Fibroblast of skin of right quadriceps (primary cell): ENCODE measurements at places on chromosomes 2 and 18.
A peak's percentile ranks its signal among the peaks of the same experiment; 100 is the strongest.

DNA sequence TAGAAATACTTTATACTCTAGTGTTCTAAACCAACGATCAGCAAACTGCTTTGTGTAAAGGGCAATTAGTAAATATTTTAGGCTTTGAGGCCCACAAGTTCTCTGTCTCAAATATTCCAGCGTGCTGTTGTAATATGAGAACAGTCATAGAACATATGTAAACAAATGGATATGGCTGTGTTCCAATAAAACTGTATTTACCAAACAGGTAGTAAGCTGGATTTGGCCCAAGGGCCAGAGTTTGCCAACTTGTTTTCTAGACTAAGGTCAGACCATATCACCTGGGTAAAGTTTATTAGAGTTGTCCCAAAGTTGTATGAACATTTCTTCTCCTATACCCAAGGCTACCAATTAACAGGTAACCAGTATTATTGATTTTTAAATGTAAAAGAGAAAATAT is 303.2 kb upstream of the MC4R start:
- no peak for DNase-seq

- no peak for DNase-seq
These were observed 13.6 kb downstream of the FHOD3 start for GRCh38 chr18:36311026-36311570.

DNA sequence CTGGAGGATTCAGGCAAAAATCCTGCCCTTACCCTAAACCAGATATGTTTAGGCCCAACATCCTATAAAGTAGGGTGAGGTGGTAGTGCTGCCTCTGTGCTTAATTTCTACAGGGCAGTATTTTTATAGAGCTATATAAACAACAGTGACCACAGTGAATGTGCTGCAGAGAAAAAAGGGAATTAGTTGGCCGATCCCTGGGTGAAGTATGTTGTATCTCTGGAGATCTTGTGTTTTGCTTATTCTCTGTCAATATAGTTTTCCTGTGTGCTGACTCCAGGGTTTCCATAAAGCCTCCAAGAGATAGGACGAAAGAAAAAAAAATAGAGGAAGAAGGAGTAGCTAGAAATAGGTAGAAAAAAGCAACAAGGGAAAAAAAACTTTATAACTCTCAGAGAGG is 88.9 kb upstream of the THOC1 start:
- no peak for DNase-seq

DNA sequence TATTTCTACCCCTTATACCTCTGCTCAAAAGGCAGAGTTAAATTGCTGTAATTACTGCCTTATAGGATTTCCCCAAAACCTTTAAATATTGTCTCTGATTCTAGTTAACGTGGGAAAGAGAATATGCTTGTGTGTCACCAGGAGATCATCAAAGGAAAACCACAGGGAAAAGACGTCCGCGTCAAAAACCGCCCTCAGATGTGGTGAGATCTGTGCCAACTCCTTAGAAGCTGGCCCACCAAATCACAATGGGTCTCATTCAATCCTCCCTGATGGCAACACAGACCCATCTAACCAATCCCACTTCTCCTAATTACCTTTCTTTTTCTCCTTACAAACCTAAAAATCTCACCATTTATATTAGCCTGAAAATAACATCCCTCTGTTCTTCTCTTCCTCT is 25.4 kb downstream of the VPS54 start:
- no peak for DNase-seq

DNA sequence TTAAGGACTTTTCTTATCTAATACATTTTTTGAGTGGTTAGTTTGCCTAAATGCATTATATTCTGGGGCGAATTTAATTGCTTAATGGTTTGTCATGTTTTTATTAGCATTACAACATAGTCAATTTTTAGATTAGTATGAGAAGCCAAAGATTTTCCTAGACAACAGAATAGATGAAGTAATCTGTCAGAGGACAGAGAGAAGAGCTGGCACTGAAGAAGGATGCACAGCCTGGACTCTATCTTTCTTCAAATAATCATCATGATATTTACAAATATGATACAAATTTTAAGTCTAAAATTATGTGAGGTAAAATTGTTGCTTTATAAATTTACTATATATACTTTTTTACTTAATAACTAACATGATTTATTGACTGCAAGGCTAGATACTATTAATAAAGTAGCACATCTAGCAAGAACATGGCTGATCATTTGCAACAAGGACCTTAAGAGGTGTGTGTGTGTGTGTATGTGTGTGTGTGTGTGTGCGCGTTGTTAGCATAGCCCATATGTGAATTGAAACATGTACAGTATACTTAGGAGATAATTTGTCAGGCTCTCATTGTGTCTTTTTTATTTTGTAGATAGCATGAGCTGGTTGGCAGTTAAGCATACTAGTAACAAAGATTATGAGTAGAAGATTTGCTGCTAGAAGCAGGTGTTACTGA is 752.2 kb downstream of the DCDC2C start:
- no peak for DNase-seq

GRCh38 chr2:188902901-188903491 is 71.2 kb upstream of the COL3A1 start:
- peak; percentile 68 for DNase-seq

DNA sequence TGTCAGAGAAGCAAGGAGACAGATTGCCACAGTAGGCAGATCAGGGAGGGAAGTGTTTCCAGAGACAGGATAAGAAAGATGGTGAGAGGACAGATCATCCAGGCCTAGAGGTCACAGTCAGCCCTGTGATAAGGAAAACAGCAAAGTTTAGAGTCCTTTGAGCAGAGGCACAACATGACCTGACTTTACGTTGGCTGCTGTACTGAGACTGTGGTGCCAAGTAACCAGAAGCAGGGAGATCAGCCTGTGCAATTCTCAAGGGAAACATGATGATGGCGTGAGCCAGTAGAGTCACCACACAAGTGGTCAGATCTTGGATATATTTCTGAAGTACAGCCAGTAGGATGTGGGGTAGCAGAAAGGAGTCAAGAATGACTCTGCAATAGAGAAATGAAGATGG is 43.7 kb downstream of the SMC6 start:
- DNase-seq: no peak
